Muscle of leg (tissue), 16 donors: ENCODE measurements at places on chromosomes 6 and 20.

- DNase-seq: peak; percentile 82
Observed at GRCh38 chr20:35145141-35145564, 2.0 kb downstream of the EDEM2 start.

GRCh38 chr6:106894978-106895702 is 79.4 kb downstream of the CD24 start:
- no peak for DNase-seq

GRCh38 chr6:144159742-144160141 is 9.4 kb downstream of the STX11 start:
- no peak for DNase-seq

DNA sequence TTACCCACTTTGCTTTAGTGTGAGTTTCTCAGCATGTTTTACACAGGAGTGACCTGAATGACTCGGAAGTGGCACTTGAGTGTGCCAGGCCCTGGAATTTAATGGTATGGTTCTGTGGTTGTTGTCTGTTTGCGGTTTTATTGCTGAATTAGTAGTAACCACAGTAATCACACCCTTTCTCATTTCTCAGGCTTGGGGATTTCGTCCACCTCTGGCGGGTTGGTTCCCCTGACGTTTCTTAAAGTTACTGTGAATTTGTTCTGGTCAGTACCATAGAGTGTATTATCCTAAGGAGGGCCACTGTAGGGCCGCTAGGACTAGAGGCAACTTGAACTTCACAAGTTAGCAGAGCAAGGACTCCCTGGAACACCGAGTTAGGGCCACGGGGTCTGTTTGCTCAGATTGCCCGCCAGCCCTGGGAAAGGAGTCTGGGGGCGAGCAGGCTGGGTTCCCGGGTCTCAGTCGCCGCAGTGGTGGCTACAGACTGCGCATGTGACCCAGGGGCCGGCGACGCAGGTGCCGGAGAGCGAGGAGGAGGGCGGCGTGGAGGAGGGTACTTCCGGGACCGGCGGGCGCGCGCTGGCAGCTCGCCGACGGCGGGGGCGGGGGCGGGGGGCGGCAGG is 546 bp upstream of the KLHL32 start:
- no peak for DNase-seq
